Spinal cord (tissue), 10 donors: ENCODE measurements at places on chromosomes 1 and 21. TPM values are rescaled to one million over a fixed set of nuclear protein-coding genes. Genes with fewer than 3 reads are reported as not detected.
A peak's percentile ranks its signal among the peaks of the same experiment; 100 is the strongest.

DNA sequence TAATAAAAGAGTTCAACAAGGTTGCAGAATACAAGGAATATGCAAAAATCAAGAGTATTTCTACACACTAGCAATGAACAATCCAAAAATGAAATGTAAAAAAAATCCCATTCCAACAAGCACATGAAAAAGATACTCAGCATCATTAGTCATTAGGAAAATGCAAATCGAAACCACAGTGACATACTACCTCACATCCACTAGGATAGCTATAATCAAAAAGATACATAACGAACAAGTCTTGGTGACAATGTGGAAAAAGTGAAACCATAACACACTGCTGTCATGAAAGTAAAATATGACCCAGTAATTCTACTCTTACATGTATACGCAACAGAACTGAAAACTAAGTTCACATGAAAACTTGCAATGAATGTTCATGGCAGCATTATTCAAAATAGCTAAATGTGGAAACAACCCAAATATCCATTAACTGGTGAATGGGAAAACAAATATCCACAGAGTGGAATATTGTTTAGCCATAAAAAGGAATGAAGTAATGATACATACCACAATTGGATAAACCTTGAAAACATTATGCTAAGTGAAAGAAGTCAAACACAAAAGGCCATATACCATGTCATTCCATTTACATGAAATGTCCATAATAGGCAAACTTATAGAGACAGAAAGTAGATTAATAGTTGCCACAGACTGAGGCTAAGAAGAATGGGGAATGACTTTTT, 34.3 kb downstream of the PIK3R3 start:
- DNase-seq: no peak

GRCh38 chr1:24415910-24416665, 486 bp downstream of the NIPAL3 start:
- no peak for DNase-seq

- DNase-seq: no peak
Measured at GRCh38 chr1:160018900-160019299, 12.9 kb downstream of the PIGM start.

- no peak for DNase-seq
Measured at GRCh38 chr1:206470692-206471414, 577 bp downstream of the IKBKE start.

GRCh38 chr1:236165238-236165981, 23.1 kb downstream of the GPR137B start:
- DNase-seq: no peak

GRCh38 chr1:154747740-154748404, 122.2 kb downstream of the KCNN3 start:
- peak; percentile 69 for DNase-seq

GRCh38 chr1:169070547-169070946, 35.9 kb upstream of the ATP1B1 start:
- DNase-seq: no peak

GRCh38 chr1:20472860-20473711, 12.9 kb downstream of the CAMK2N1 start:
- DNase-seq: no peak

- no peak for DNase-seq
Measured at GRCh38 chr1:218345673-218346390, 696 bp downstream of the TGFB2 start.

- DNase-seq: no peak
Measured at GRCh38 chr1:35838693-35839245, 31.0 kb downstream of the AGO4 start.

- no peak for DNase-seq
Measured at GRCh38 chr1:29830383-29830782, 594.1 kb downstream of the PTPRU start.

DNA sequence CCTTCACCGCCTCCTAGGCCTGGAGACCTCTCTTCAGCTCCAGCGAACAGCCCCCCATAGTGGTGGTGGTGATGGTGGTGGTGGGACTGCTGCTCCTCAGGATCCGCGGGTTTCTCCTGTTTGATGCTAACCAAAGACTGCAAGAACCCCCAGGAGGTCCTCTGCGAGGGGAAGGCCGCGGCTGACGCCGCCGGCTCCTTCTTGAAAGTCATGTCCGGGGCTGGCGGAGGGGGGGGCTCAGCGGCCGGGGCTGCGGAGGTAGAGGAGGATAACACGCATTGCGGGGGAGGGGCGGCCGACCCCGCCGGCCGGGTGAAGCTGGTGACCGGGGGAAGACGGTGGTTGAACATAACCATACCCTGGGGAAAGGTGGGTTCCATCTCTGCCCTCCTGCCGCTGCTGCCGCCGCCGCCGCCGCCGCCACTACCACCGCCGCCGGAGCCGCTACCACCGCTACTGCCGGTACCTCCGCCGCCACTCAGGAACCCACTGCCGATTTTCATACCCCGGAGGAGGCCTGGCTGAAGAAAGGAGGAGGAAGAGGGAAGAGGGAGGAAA, 554 bp downstream of the ZNF281 start:
- peak; percentile 31 for DNase-seq

DNA sequence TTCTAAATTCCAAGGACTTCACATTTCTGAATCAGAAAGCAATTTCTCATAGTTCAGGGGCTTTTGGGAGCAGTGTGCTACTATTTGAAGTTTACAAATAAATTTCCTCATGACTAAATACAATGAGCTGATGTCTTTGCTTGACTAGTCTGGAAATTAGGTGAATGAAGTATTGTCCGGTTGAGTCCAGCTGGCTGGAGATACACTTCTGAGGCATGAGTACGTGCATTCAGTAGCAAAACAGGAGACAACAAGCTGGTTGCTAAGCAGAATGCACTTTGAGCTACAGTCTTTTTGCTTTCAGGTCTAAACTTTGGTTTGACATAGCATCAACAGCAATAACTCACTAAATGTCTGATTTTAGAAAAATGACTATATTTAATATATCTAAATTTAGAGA, 27.1 kb downstream of the ZNHIT6 start:
- peak; percentile 64 for DNase-seq

DNA sequence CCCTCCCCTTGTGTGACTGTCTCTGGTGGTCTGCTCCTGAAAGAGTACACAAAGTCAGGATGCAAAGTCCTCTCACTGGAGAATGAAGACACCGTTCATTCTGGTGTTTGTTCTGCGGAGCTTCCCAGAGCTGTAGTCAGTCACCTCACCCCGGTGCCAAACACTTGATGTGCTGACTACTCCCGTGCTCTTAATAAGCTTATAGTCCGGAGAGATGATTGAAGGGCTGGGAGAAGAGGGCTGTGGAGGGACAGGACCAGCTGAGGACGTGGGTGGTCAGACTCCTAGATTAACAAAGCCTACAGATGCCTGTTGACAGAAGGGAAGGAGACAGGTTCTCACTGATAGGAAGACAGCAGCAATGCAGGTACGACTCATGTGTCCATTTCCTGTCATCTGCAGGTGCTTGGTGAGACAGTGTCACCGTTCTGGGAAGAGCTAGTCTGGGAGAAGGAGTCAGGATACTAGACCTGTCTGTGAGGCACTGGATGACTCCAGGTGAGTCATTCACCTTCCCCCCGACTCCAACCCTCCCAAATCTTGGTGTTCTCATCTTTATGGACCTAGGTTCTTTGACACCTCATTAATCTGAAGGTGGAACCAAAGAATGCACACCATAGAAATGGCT, 40.4 kb upstream of the LRRN2 start:
- DNase-seq: no peak

DNA sequence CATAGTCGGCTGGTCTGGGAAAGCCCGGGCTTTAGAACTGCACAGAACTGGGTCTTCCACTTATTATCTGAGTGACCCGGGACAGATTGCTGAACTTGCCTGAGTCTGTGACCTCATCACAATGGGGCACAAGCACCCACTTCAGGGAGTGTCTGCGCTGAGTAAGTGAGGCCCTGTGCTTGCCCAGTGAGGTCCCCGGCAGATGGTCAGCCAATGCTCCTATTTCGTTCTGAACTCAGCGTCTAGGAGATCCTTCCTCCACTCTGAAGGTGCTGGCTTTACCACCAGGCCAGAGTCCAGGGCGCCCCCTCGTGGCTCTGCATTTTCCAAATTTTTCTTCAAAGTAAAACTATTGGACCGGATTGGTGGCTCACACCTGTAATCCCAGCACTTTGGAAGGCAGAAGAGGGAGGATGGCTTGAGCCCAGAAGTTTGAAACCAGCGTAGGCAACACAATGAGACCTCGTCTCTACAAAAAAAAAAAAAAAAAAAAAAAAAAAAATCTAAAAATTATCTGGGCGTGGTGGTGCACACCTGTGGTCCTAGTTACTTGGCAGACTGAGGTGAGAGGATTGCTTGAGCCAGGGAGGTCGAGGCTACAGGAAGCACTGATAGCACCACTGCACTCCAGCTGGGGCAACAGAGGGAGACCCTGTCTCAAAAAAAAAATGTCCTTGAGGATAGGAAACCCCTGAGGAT, 61.7 kb downstream of the FCRL5 start:
- DNase-seq: no peak

GRCh38 chr1:56256153-56257000, 323.0 kb downstream of the PLPP3 start:
- DNase-seq: no peak

Gene C21orf58
- total RNA-seq: 2.9 TPM

Gene KIF14
- 4.4 TPM for total RNA-seq

Gene RAB25
- not detected for total RNA-seq

Gene LIPI
- not detected for total RNA-seq

Gene ATPAF1
- total RNA-seq: 59.7 TPM

Gene C1orf74
- 2.6 TPM for total RNA-seq

Gene CD244
- not detected for total RNA-seq

Gene CD1B
- total RNA-seq: not detected

Gene KRTAP21-2
- not detected for total RNA-seq

Gene CD5L
- 0.11 TPM for total RNA-seq

Gene RGS13
- total RNA-seq: 0.10 TPM

Gene ANKRD45
- 9.7 TPM for total RNA-seq

Gene RIPPLY3
- total RNA-seq: 0.39 TPM

Gene INKA2
- total RNA-seq: 6.0 TPM

Gene LCE3E
- total RNA-seq: not detected

Gene TNFRSF8
- 0.20 TPM for total RNA-seq
